ENCODE measurements at places on chromosomes 5 and 9.

DNA sequence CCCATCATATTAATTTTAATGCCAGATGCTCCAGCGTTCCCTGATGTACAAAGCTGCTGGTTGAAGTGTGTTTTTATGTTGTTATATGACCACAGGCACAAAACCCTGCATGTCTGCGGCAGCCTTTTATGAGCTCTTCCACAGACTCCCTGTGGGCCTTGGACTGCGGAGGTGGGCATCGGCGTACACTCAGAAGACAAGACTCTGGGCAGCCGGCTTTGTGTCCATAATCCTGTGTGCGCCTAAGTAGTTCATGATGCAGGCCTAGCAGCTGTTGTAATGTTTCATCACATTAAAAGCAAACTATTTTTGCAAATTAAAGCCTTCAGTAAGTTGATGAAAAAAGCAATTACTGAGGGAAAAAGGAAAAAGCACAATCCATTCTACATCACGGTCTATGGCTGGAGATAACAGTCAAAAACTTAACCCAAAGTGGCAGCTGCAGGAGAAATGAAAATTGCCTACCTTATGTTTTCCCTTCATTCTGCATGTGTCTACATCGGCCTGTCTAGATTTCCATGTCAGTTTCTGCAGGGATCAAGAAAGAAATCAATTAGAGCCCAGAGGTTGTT, 78.8 kb downstream of the SEMA6A start:
- no peak for DNase-seq

DNA sequence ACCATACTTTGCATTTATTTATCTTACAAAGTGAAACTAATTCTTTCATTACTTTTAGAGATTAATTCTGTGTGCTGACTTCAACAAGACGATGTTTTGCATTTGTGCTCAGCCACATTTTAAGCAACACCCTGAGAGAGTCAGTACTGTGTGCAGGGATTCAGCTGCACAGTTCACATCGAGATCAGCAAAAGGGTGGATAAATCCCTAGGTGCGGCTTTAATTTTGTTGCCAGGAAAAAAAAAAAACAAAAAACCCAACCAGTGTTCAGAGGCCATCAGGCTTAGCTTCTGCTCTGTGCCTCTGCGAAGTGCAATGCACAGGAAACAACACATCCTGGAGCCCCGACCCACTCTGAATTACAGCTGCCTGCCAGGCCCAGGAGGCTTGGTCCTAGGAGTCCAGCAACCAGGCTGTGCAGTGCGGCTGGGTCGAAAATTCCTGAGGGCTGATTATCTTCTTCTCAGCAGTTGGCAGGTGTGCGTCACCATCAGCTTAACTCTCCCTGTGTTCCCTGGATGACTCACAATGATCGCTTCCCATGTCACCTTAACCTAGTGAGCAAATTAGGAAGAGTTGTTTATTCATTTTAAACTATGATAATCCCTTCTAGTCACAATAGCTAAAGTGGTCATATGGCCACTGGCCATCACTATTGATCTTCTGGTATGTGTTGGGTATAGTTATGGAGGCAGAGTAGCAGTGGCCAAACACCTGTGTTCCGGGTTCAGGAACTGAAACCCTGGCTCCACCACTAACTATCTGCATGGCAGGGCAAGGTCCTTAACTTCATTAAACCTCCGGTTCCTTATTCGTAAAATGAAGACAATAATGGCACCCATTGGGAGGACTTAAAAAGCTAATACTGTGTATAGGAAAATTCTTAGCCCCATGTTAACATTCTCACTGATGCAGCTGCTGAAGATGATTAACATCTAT, 31.2 kb upstream of the NDUFB6 start:
- DNase-seq: peak; percentile 46

DNA sequence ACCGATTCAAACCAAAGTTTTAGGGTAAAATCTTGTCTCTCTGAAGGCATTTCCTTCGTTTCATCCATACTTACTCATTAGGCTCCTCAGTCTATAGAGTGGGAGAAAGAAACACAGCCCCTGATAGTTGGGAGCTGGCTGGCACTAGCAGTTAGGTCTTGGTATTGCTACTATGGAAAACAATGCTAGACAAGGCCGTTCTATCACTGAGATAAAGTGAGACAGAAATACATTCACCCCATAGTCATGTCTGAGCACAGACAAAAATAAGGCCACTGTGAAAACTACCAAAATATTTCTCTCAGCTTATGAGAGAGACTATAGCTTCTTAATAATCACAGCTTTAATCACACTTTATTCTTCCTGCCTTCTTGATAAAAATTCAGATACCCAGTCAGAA, 28.7 kb upstream of the KCNV2 start:
- DNase-seq: no peak

GRCh38 chr5:90747175-90747574, 188.6 kb downstream of the ADGRV1 start:
- DNase-seq: no peak

DNA sequence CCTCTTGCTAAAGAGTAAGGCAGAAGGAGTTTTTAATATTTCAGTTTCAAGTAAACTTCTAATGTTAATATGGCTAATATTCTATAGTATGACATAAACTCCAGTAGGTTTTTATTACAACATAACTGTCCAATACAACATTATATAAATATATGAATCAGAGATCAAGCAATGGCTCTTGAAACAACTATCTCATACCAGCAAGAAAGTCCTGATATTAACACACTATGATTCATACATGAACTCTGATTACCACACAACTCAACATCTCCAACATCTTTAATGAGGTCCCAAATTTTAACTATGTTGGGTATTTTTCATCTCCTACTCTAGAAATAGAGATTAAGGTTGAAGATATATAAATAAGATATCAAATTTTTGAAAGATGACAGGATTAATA, 878.3 kb downstream of the TLE1 start:
- no peak for DNase-seq

DNA sequence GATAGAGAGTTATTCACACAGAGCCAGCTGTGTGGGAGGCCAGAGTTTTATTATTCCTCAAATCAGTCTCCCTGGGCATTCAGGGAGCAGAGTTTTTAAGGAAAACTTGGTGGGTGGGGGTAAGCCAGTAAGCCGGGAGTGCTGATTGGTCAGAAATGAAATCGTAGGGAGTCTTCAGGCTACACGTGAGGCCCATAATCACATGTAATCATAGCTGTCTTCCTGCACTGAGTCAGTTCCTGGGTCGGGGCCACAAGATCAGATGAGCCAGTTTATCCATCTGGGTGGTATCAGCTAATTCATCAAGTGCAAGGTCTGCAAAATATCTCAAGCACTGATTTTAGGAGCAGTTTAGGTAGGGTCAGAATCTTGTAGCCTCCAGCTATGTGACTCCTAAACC, 10.8 kb upstream of the TTC39B start:
- DNase-seq: no peak

- no peak for DNase-seq
Measured at GRCh38 chr5:8831854-8832253, 714.0 kb downstream of the SEMA5A start.

DNA sequence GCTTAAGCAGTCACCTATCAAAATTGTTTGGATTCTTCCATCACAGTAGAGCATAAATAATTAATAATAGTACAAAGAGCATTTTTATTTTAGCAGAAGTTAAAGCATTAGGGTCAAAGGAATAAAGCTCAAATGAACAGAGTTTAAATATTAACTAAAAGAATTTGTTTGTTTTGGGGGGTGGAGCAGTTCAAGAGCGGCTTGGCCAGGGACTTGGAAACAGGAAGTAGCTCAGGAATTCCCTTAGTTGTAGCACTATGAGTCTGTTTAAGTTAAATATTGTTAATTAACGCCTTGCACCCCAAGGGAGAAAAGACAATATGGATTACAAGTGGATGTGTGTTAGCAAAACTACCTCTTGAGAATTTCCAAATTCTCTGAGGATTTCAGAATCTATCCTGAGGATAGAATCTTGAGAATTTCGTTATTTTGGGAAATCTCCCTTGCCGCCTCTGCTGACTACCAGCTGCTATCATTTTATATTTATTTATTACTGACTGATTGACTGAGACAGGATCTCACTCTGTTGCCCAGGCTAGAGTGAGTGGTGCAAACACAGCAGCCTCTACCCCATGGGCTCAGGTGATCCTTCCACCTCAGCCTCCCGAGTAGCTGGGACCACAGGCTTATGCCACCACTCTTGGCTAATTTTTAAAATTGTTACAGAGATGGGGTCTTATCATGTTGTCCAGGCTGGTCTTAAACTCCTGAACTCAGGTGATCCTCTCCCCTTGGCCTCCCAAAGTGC, 96.7 kb upstream of the CHD1 start:
- no peak for DNase-seq

DNA sequence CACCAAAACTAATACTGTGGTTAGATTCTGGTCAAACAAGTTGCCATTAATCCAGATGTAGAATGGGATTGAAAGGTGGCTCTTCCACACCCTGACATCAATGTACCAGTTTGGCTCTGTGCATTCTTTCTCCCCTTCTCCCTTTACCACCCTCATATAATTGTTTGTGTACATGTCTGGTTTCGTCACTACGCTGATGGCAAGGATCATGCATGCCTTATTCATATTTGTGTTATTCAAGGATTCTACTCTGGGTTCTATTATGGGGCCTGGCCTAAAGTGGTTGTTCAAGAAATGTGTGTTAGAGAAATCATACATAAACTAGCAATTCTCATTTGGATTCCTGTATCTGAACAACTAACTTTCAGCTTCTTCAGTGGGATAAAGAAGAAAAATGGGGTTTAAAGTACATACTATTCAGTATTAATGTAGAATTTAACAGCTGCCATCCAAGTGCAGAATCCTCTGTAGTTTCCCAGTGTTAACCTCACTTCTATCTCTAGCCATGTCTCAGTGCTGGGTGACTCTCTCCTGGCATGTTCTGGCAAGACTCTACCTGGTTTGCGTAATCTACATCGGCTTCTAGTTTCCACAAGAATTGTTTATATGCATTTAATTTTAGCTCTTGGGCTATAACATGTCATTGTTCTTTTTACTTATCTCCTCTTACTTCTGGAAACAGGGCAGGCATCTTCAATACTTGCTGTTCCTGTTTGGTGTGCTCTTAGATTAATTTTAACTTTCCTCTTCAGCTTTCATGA, 27.9 kb upstream of the CDKN2B start:
- DNase-seq: no peak

GRCh38 chr9:128233817-128234406, 30.7 kb downstream of the DNM1 start:
- no peak for DNase-seq

- no peak for DNase-seq
Measured at GRCh38 chr9:107928701-107929371, 439.3 kb upstream of the KLF4 start.

- no peak for DNase-seq
Measured at GRCh38 chr9:114125476-114126013, 26.5 kb upstream of the KIF12 start.

- no peak for DNase-seq
Measured at GRCh38 chr9:109355564-109356297, 34.9 kb upstream of the EPB41L4B start.

DNA sequence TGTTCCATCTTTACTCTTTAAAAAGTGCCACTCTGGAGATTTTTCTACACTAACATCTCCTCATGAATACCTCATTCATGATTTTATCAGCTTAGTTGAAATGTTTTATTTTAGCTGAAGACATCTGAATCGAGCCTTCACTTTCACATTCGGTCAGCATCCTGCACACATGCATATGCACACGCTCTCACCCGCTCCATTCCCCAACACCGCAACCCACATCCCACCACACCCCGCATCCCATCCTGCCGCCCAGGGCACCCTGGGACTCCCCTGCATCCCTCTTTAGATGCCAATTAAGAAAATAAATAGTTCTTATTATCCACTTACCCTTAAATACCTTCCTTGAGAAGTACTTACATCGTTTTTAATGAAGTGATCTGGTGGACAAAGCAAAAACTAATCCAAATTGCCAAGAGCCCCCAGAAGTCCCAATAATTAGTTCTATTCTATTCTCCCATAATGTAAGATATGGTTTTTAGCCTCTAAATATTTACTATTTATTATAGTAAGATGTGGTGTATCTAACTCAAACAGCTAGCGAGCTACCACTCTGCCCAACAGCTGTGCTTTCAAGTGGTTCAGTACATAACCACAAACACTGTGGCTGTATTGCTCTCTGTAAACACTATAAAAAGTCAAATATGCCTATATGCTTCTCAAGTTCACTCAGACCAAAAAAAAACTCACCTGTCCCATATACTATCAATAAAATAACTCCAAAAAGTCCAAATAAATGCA, 38.2 kb downstream of the GZMK start:
- DNase-seq: peak; percentile 17

- no peak for DNase-seq
Measured at GRCh38 chr5:150129454-150129812, 26.2 kb downstream of the PDGFRB start.

DNA sequence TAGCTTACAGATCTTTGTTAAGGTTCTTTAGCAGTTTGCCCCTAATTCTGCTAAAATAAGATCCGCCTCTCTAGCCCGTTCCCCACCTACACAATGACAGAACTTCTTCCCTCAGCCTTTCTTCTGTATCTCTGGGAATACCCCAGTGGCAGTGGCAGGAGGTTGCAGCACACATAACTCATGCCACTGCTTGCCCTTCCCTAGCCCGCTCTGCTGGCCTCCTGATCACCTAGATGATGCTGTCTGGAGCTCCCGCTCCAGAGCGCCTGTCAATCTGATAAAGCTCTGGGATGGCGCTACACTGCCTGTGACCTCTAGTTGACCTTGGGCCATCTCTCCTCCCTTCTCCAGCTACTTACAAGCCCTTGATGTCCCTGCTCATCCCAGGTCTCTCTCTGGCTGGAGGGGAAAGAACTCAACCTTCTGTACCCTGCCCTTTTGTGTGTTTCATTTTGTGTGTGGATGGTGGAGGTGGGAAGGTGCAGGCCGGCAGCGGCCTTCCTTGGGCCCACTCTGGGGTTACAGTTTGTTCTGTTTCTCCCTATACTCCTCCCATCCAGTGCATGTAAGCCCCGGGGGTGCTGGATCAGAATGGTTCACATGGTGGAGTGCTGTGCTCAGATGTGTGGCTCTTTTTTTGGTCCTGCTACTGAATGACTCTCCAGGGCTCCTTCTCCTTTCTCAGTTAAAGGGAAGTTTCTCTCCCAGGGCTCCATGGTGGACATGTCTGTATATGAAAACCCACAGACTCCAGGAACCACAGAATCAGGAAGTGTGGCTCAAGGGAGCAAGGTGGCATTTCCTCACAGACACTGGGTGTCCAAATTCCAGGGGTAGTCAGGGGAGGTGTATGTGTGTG, 29.1 kb downstream of the MTX3 start:
- no peak for DNase-seq

GRCh38 chr5:43647789-43648188, 44.8 kb downstream of the NNT start:
- no peak for DNase-seq

GRCh38 chr5:99122976-99123375, 194.2 kb upstream of the CHD1 start:
- no peak for DNase-seq

GRCh38 chr5:132501961-132502931, 11.7 kb upstream of the IRF1 start:
- DNase-seq: peak; percentile 79

- DNase-seq: no peak
Measured at GRCh38 chr9:135088979-135089847, 1.7 kb downstream of the OLFM1 start.

Measured in Peyer's patch (tissue), 4 donors.